T-helper 17 cell (primary cell): ENCODE measurements at places on chromosomes 12 and 14. TPM values are rescaled to one million over a fixed set of nuclear protein-coding genes. Genes with fewer than 3 reads are reported as not detected.

DNA sequence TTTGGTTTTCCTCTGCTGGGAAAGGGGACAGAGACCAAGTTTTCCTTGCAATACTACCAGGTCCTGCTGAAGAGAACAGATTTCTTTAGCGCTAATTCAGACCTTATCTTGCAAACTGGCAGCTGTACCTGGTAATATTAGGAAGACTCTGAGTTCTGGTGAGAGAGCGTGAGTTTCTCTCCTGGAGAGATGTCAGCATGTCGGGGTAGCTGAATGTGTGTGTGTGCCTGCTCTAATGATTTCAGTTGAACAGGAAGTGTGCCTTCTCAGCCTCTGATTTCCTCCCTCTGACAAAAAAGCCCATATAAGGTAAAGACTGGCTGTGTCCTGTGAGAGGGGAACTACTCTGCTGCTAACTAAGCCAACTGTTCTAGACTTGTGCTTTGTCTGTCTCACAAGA is 10.3 kb upstream of the ERP27 start:
- H3K27ac ChIP-seq = peak overlapping the region; percentile 100
- H3K4me3 ChIP-seq = peak overlapping the region; percentile 86

GRCh38 chr14:64947710-64948611 is 5.4 kb upstream of the GPX2 start:
- H3K27me3 ChIP-seq = no peaks in the 10 kb centered on the region
- peaks cover 5% of the 10 kb centered on the region for H3K36me3 ChIP-seq
- H3K4me1 ChIP-seq = peaks cover 26% of the 10 kb centered on the region
- DNase-seq = no peak
- no peak overlapping the region for H3K4me3 ChIP-seq

DNA sequence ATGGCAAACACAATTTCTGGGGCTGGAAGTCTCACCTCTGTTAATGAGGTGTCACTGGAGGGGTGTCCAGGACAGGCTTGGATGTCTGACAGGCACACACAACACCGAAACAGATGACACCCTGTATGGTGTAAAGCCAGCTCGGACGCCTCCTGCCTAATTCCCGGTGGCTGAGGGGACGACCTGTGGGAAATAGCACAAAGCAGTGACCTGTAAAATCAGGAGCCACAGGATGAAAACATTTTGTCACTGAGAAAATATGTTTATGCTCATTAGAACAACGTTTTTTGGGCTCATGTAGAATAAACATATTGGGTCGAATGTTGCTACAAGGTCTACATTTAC is 285.0 kb upstream of the RTL1 start:
- H3K4me3 ChIP-seq = no peak overlapping the region
- no peaks in the 10 kb centered on the region for H3K4me1 ChIP-seq
- no peak overlapping the region for H3K27ac ChIP-seq

- peaks cover 8% of the 10 kb centered on the region for H3K4me1 ChIP-seq
- H3K27me3 ChIP-seq = peaks cover 19% of the 10 kb centered on the region
- H3K36me3 ChIP-seq = no peaks in the 10 kb centered on the region
These were observed 28.4 kb upstream of the BDKRB2 start for GRCh38 chr14:96176275-96176674.

DNA sequence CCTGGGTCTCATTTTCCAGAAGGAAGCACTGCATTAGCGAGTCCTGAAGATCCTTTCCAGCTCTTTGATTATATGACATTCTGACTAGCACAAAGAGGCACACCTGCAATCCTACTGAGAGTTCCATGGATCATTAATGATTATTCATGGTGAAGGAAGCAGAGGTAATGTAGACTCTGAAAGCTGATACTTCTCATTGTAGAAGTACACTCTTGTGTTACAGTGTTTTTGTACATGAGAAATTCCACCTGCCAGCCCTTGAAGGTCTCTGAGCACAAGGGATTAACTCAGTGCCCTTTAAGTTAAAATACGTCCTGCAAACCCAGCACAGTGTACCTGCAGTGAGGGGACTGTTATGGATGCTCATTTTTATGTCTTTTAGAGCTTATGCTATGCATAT is 558.8 kb upstream of the FBXO33 start:
- H3K27ac ChIP-seq = no peak overlapping the region
- no peaks in the 10 kb centered on the region for H3K4me1 ChIP-seq
- H3K36me3 ChIP-seq = no peaks in the 10 kb centered on the region
- DNase-seq = no peak

DNA sequence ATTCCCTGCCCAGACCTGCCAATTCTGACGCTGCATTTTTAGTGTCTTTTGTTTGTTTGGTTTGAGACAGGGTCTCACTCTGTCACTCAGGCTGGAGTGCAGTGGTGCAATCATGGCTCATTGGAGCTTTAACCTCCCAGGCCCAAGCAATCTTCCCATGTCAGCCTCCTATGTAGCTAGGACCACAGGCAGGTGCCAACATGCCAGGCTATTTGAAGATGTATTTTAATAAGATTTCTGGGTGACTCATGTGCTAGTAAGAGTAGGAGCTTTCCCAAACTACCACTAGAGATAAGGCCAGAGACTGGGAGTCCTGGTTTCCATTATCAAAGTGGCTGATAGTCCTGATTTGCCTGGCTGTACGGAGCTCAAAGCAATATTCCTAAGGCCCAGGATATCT is 693.3 kb downstream of the MED13L start:
- no peak overlapping the region for H3K27ac ChIP-seq
- H3K4me3 ChIP-seq = no peak overlapping the region
- H3K27me3 ChIP-seq = no peaks in the 10 kb centered on the region
- DNase-seq = no peak
- H3K4me1 ChIP-seq = no peaks in the 10 kb centered on the region
- H3K36me3 ChIP-seq = no peaks in the 10 kb centered on the region

DNA sequence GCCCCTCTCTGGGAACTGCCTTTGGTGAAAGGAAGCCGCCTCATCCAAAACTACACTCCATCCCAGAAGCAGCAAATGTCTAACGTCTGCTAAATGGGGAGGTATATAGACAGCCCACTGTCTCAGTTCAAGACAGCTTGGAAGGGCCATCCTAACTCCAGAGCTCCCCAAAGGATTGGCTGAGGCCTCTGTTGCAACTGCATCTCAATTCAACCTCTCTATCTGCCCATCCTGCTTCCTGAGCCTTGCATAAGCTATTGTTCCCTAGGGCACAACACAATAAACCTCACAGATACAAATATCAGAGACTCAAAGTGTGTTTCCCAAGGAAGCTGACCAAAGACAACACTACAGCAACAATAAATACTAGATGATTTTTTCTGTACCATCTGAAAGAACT is 495.2 kb upstream of the SOX5 start:
- H3K4me1 ChIP-seq = no peaks in the 10 kb centered on the region
- H3K27me3 ChIP-seq = no peaks in the 10 kb centered on the region
- H3K36me3 ChIP-seq = no peaks in the 10 kb centered on the region
- H3K4me3 ChIP-seq = no peak overlapping the region
- no peak overlapping the region for H3K27ac ChIP-seq

DNA sequence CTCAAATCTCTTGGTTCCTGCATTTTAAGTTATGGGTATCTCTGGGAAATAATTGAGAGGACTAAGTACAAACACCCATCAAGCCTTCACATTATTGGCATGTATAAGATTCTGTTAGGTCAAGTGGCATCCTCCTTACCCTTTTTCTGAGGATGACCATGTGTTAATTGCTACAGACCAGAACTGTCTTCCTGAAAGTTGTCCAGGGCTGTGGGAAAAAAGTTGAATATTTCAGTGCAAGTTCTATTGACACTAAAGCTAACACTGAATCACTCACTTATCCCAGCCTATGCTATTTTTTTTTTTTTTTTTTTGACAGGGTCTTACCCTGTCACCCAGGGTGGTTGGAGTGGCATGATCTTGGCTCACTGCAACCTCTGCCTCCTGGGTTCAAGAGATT is 130.1 kb upstream of the HIF1A start:
- H3K27me3 ChIP-seq = peaks cover 14% of the 10 kb centered on the region
- H3K27ac ChIP-seq = no peak overlapping the region
- no peak for DNase-seq

GRCh38 chr12:69042970-69043369 is 110.0 kb upstream of the CPM start:
- H3K27me3 ChIP-seq = peaks cover 10% of the 10 kb centered on the region
- H3K4me3 ChIP-seq = no peak overlapping the region
- H3K36me3 ChIP-seq = no peaks in the 10 kb centered on the region
- H3K4me1 ChIP-seq = no peaks in the 10 kb centered on the region
- H3K27ac ChIP-seq = no peak overlapping the region

DNA sequence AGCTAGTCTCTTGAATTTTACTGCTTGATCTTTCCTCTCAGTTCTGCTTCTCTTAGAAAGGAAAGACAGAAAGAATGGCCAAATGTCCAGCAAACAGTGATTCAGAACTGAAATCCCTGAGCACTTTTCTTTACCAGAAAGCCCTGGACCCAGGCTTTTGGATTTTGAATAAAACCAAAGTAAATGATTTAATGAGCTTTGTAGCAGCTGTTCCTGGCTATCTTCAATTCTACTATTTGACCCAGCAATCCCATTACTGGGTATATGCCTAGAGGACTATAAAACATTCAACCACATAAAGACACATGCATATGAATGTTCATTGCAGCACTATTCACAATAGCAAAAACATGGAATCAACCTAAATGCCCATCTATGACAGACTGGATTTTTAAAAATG is 187.2 kb downstream of the PRKD1 start:
- no peak for DNase-seq
- no peaks in the 10 kb centered on the region for H3K4me1 ChIP-seq
- H3K27me3 ChIP-seq = no peaks in the 10 kb centered on the region
- H3K36me3 ChIP-seq = no peaks in the 10 kb centered on the region

DNA sequence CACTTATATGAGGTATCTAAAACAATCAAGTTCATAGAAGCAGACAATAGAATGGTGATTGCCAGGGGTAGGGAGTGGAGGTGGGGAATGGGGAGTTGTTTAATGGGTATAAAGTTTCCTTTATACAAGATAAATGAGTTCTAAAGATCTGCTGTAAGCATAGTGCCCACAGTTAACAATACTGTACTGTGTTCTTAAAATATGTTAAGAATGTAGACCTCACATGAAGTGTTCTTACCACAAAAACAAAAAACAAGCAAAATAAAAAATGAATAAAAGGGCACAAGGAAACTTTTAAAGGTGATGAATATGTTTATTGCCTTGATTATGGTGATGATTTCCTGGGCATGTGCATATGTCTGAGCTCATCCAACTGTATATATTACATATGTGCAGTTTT is 211.8 kb downstream of the MSRB3 start:
- H3K4me1 ChIP-seq = no peaks in the 10 kb centered on the region
- DNase-seq = no peak
- no peaks in the 10 kb centered on the region for H3K36me3 ChIP-seq

GRCh38 chr12:89161557-89161956 is 190.7 kb downstream of the DUSP6 start:
- peaks cover 6% of the 10 kb centered on the region for H3K27me3 ChIP-seq
- H3K36me3 ChIP-seq = peaks cover 3% of the 10 kb centered on the region
- no peak overlapping the region for H3K27ac ChIP-seq
- H3K4me1 ChIP-seq = peaks cover 12% of the 10 kb centered on the region
- no peak overlapping the region for H3K4me3 ChIP-seq

DNA sequence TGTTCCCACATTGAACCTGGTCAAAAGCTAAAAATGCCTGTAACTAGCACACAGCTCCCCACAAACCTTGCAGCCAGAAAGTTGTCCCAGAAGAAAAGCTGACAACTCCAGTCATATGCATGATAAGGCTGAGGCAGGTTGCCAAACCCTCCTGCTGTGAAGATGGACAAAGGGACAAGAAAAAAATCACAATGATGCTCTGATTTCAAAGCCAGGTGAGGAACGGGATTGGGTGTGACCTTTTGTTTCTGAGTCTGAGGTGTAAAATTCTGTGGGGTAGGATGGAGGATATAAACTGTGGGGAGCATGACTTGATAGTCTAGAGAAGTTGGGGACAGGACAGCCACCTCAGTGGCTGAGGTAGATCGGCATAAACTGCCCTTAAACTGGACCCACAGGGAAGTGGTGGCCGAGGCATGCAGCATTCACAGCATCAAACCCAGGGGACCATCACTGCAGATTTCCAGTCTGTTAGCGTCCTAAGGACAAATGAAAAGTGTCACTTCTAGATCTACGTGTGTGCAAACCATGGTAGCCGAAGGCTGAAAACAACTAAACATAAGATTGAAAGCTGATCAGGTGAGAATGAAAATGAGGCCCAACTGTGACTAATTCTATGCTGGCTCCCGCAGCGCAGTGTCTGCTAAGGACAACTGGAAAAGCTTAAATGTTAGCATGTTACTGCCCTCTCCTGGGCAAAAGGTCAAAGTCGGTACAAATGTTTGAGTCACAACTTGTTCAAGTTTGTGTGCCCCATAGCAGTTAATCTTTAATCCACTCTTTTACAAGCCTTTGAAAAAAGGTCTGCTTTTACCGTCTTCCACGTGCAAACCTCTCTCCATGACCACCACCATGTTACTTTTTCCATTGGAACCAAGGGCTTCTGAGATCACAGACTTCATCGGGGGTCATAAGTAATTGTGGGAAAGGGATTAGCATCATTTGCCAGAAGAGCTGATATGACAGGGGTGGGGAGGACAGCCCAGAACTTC is 39.8 kb downstream of the GRIN2B start:
- no peak overlapping the region for H3K4me3 ChIP-seq
- DNase-seq = no peak
- no peaks in the 10 kb centered on the region for H3K36me3 ChIP-seq

- DNase-seq = no peak
- H3K4me1 ChIP-seq = peaks cover 2% of the 10 kb centered on the region
- peaks cover 11% of the 10 kb centered on the region for H3K36me3 ChIP-seq
- H3K4me3 ChIP-seq = no peak overlapping the region
- no peaks in the 10 kb centered on the region for H3K27me3 ChIP-seq
These were observed 37.2 kb downstream of the HECTD1 start for GRCh38 chr14:31170411-31170810.

DNA sequence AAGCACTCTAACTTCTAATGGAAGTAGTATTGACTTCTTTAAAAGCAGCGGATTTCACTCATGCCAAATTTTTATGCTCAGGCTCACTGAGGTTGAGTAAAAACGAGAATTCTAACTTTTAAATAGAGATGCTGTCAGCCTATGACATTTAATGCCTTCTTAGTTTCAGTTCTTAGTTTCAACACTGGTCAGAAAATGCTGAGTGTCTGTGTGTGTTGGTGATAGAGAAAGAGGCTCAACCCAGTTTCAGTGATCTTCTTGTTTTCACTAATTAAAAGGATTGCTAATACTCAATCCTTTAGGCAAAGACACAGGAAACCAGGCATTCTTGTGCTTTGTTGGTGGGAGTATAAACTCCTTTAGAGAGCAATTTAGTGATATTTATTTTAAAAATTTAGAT is 31.0 kb downstream of the PEBP1 start:
- peak overlapping the region; percentile 32 for H3K27ac ChIP-seq

- no peaks in the 10 kb centered on the region for H3K27me3 ChIP-seq
- peaks cover 30% of the 10 kb centered on the region for H3K4me1 ChIP-seq
- H3K27ac ChIP-seq = peak overlapping the region; percentile 90
- no peak for DNase-seq
These were observed 53.5 kb upstream of the PPP2R5C start for GRCh38 chr14:101707863-101708620.

PHLDA1 gene
- total RNA-seq = 23.6 TPM

RTL1 gene
- not detected for total RNA-seq

ADAM21 gene
- not detected for total RNA-seq

OR2AP1 gene
- total RNA-seq = not detected

CLEC12A gene
- total RNA-seq = 0.37 TPM

AICDA gene
- total RNA-seq = not detected

LIN7A gene
- 0.22 TPM for total RNA-seq

FLVCR2 gene
- total RNA-seq = 8.1 TPM

OR11H12 gene
- not detected for total RNA-seq

MYF6 gene
- not detected for total RNA-seq
